Kidney (tissue), 22 donors: ENCODE measurements at places on chromosomes 12 and 14. TPM values are rescaled to one million over a fixed set of nuclear protein-coding genes. Genes with fewer than 3 reads are reported as not detected.

Gene PDE6H
- total RNA-seq: not detected

Gene SLC25A47
- total RNA-seq: not detected

DNA sequence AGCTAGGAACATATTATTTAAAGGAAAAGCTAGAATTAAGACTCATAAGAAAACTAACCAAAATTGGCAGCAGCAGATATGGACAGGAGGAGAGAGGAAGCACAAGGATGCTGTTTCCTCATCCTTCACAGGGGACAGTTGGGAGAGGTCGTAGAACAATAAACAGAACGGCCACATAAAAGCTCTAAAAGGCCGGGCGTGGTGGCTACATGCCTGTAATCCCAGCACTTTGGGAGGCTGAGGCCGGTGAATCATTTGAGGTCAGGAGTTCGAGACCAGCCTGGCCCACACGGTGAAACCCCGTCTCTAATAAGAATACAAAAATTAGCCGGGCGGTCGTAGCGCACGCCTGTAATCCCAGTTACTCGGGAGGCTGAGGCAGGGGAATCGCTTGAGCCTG, 10.5 kb downstream of the TCL1B start:
- no peak for DNase-seq

Gene RILPL1
- total RNA-seq: 14.1 TPM

- DNase-seq: peak; percentile 77
Observed at GRCh38 chr12:111434680-111435338, 29.1 kb downstream of the SH2B3 start.

GRCh38 chr12:121748571-121749265, 36.2 kb downstream of the TMEM120B start:
- peak; percentile 88 for DNase-seq

DNA sequence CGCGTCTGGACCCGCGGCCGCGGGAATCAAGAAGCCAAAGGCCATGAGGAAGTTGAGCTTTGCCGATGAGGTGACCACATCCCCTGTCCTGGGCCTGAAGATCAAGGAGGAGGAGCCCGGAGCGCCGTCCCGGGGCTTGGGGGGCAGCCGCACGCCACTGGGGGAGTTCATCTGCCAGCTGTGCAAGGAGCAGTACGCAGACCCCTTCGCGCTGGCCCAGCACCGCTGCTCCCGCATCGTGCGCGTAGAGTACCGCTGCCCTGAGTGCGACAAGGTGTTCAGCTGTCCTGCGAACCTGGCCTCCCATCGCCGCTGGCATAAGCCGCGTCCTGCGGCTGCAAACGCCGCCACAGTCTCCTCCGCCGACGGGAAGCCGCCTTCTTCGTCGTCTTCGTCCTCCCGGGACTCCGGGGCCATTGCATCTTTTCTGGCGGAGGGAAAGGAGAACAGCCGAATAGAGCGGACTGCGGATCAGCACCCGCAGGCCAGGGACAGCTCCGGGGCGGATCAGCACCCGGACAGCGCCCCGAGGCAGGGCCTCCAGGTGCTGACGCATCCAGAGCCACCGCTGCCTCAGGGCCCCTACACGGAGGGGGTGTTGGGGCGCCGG, 1.0 kb downstream of the INSM2 start:
- peak; percentile 87 for DNase-seq

Gene REP15
- 3.2 TPM for total RNA-seq

Gene ACTR6
- 29.2 TPM for total RNA-seq

GRCh38 chr12:64510667-64511066, 58.7 kb downstream of the TBK1 start:
- no peak for DNase-seq
